ENCODE measurements at places on chromosomes 6 and 20. TPM values are rescaled to one million over a fixed set of nuclear protein-coding genes. Genes with fewer than 3 reads are reported as not detected.

Gene CST4
- total RNA-seq = not detected

Gene NNAT
- not detected for total RNA-seq

Gene SOBP
- total RNA-seq = 0.60 TPM

Gene SAMD10
- total RNA-seq = 0.05 TPM

Gene KIAA0408
- 5.4 TPM for total RNA-seq

Gene SNX21
- 8.7 TPM for total RNA-seq

Gene LY6G6D
- not detected for total RNA-seq

Gene SLC17A2
- not detected for total RNA-seq

Gene CCM2L
- 0.45 TPM for total RNA-seq

Gene SMOC2
- total RNA-seq = 0.03 TPM

Gene GPSM3
- 0.40 TPM for total RNA-seq

Gene PTK6
- total RNA-seq = 2.7 TPM

Gene MYLIP
- 2.4 TPM for total RNA-seq

Gene ANKRD60
- not detected for total RNA-seq

Gene IMPG1
- not detected for total RNA-seq
